ENCODE measurements at places on chromosomes 2 and 18.

GRCh38 chr2:223896833-223897311 lies 48.3 kb downstream of the WDFY1 start:
- DNase-seq: no peak

- DNase-seq: no peak
These were observed 86.7 kb downstream of the LONRF2 start for GRCh38 chr2:100235581-100235980.

GRCh38 chr2:25310965-25311864 lies 30.5 kb downstream of the DNMT3A start:
- DNase-seq: no peak

DNA sequence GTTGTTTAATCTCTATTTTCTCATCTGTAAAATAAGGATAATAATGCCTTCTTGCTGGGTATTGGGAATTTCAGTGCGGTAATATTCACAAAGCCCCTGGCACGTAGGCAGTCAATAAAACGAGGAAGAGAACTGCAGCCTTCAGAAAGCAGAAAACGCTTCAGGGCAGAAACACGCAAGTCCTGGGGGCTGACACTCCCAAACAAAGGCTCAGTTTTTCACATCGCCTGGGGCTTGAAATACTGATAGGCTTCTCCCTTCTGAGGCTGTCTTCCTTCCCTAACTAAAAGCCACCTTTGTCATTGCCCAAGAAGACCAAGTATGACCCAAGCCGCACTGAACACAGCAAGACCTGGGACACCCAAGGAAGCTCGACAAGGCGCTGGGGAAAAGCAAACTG lies 32.4 kb downstream of the TMEM177 start:
- no peak for DNase-seq

GRCh38 chr2:68287580-68288441 lies 31.9 kb downstream of the CNRIP1 start:
- DNase-seq: no peak

GRCh38 chr2:12320991-12321641 lies 395.6 kb upstream of the TRIB2 start:
- DNase-seq: no peak
